ENCODE measurements at places on chromosomes 4 and X. TPM values are rescaled to one million over a fixed set of nuclear protein-coding genes. Genes with fewer than 3 reads are reported as not detected.

GRCh38 chr4:96052827-96053226, 212.9 kb downstream of the PDHA2 start:
- no peaks in the 10 kb centered on the region for H3K4me1 ChIP-seq
- no peak overlapping the region for H3K27ac ChIP-seq
- H3K36me3 ChIP-seq = no peaks in the 10 kb centered on the region
- no peaks in the 10 kb centered on the region for H3K27me3 ChIP-seq
- H3K4me3 ChIP-seq = no peak overlapping the region
- DNase-seq = no peak

DNA sequence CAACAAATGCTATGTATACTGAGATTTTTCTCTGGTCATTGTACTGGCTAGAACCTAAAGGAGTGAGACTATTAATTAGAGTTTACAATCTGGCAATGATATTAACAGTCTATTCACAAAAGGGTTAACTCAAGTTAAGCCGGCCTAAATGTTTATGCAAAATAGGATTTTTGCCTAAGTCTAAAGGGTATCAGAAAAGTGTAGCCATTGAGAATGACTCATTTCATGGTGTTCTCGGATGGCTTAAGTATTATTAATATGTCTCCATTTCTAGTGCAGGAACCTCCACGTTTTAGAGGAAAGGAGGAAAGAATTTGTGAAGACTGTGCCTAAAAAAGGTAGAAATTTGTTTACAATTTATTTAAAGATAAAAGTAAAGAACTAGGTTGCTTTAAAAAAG, 29.8 kb downstream of the DYNLT3 start:
- no peaks in the 10 kb centered on the region for H3K36me3 ChIP-seq
- no peak for DNase-seq
- H3K4me3 ChIP-seq = no peak overlapping the region
- peaks cover 51% of the 10 kb centered on the region for H3K27me3 ChIP-seq

DNA sequence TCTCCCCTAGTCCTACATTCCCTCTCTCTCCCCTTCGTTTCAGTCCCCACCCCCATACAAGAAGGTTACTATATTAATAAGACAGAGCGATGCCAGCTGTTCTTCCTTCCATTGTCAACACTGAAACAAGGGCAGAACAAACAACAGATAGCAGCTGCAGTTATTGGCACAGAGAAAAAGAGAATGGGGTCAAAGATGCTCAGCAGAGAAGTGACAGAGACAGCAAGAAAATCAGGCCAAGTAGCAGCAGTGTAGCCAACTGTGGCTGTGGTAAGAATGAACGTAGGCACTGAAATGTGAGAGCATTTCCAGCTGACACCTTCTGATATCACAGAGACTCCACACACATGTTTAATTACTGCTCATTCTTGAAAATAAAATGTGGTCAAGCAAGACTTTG, 641.8 kb downstream of the FSTL5 start:
- no peaks in the 10 kb centered on the region for H3K4me1 ChIP-seq
- H3K4me3 ChIP-seq = no peak overlapping the region
- no peaks in the 10 kb centered on the region for H3K36me3 ChIP-seq

DNA sequence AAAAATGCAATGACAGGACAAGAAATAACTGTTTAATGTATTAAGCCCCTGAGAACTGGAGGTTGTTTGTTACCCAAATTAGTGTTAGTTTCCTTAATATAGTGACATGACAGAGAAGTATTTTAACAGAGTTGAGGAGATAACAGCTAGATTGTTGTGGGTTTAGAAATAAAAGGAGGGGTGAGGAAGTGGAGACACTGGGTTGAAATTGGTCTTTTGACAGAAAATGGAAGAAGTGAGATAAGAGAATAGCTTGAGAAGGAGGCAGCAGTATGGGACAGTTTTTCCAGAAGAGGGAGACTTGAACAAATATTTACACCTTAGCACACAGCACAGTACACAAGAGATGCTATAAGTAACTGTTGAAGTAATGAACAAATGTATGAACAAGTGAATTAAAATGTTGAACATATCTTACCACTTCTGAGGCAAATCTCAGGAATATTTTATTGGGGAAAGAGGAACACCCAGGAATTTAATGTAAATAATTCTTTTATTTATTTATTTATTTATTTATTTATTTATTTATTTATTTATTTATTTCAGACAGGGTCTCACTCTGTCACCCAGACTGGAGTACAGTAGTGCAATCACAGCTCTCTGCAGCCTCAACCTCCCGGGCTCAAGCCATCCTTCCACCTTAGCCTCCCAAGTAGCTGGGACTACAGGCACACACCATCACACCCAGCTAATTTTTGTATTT, 58.0 kb upstream of the EGFL6 start:
- no peak overlapping the region for H3K4me3 ChIP-seq
- no peaks in the 10 kb centered on the region for H3K36me3 ChIP-seq
- H3K27me3 ChIP-seq = peaks cover 11% of the 10 kb centered on the region
- DNase-seq = no peak
- no peaks in the 10 kb centered on the region for H3K4me1 ChIP-seq

DNA sequence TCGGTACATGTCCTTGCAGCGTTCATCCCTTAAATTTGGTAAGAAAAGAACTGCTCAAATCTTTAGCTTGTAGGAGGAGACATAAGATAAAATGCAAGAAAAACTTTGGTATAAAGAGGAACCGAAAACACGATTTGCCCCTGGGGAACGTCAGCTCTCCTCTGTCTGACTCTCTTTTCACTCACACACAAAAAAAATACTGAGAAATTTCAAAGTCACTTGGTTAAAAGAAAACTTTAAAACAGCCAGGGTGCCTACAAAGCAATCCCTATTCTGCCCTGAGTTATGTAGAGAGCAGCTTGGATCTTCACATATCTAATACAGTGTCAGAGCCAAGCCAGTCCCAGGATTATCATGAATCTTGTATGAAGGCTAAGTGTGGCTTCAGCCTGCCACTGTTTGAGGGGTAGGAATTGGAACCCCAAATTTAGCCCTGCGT, 248.5 kb upstream of the CXXC4 start:
- no peak overlapping the region for H3K27ac ChIP-seq
- H3K4me1 ChIP-seq = no peaks in the 10 kb centered on the region
- no peak for DNase-seq
- H3K27me3 ChIP-seq = no peaks in the 10 kb centered on the region
- no peak overlapping the region for H3K4me3 ChIP-seq

DNA sequence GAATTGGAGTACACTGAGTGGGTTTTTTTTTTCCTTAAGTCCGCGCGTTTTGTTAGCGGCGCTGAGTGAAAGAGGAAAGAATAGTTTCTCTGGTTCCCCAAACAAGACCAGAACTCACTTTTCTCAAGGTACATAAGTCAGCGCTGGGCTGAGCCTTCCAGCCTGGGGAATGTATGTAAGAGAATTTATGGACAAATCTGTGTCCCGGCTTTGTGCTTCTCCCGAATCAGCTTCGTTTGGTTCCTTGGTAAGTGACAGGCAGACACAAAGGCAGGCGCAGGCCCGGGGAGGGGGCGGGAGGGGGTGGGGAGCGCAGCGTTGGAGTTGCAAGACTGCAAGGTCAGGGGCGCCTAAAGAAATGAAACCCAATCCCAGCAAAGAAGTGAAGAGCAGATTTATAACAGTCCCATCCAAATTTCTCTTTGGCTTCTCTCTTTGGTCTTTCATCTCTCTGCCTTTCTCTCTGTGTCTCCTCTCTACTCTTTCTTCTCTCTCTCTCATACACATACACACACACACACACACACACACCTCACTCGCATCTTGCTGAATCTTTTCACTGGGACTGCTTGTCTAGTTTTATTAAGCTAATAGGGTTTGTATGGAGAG, 981 bp downstream of the TET2 start:
- H3K36me3 ChIP-seq = no peaks in the 10 kb centered on the region
- peak overlapping the region; percentile 69 for H3K4me3 ChIP-seq
- no peaks in the 10 kb centered on the region for H3K27me3 ChIP-seq
- H3K4me1 ChIP-seq = peaks cover 7% of the 10 kb centered on the region
- no peak for DNase-seq
- H3K27ac ChIP-seq = peak overlapping the region; percentile 89

DNA sequence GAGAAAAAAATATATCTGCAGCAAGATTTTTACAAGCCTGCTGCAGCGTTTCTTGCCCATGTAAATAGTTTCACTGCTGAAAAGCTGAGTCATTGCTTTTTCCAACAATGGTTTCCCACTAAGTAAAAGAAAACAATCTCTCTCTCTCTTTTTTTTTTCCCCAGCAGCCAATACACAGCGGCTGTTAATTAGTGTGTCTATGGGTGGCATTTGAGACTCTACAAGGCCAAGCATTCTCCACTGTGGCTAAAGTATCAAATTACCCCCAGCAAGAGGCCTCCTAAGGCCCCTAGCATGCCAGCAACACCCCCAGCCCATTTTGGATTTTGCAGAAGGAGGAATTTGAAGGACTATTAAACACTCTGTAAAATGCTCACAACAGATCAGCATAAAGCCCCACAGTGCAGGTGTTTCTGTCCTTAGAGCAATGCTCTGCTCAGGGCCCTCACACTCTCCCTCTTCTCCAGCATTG, 837.4 kb downstream of the TRIML1 start:
- no peaks in the 10 kb centered on the region for H3K4me1 ChIP-seq
- H3K27ac ChIP-seq = no peak overlapping the region
- H3K4me3 ChIP-seq = no peak overlapping the region
- H3K27me3 ChIP-seq = no peaks in the 10 kb centered on the region
- DNase-seq = no peak

GRCh38 chr4:73770917-73771316, 30.5 kb downstream of the CXCL8 start:
- no peak overlapping the region for H3K4me3 ChIP-seq
- no peak for DNase-seq
- H3K36me3 ChIP-seq = no peaks in the 10 kb centered on the region
- H3K4me1 ChIP-seq = no peaks in the 10 kb centered on the region

DNA sequence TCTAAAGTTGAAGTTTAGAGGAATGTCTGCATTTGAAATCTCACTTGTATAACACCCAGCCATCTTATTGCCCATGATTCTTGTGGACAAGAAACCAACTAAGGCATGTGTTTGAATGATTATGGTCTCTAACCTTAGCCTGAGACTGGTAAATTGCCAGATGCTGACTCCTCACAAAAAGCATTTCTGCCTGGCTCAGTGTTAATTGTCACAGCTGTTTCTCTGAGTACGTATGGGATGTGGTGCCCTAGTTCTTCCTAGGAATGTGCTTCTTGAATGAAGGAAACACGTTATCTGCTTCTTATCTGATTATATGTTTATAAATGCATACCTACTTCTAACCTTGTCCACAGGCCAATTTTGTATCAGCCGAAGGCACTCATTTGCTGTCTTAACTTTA, 63.1 kb upstream of the NDP start:
- H3K4me1 ChIP-seq = no peaks in the 10 kb centered on the region
- H3K36me3 ChIP-seq = no peaks in the 10 kb centered on the region
- H3K27ac ChIP-seq = no peak overlapping the region
- no peak overlapping the region for H3K4me3 ChIP-seq

HMGN5 gene
- total RNA-seq = 4.3 TPM

IL1RAPL1 gene
- 0.44 TPM for total RNA-seq

CISD2 gene
- total RNA-seq = 17.4 TPM

CAPN6 gene
- total RNA-seq = not detected

NCAPG gene
- total RNA-seq = 0.33 TPM
